ENCODE measurements at places on chromosomes 6 and 20. TPM values are rescaled to one million over a fixed set of nuclear protein-coding genes. Genes with fewer than 3 reads are reported as not detected.

GRCh38 chr20:46959821-46960220 is 65.2 kb downstream of the EYA2 start:
- no peaks in the 10 kb centered on the region for H3K27me3 ChIP-seq
- H3K27ac ChIP-seq = no peak overlapping the region
- H3K4me1 ChIP-seq = no peaks in the 10 kb centered on the region
- no peak for DNase-seq

GRCh38 chr6:34484899-34485298 is 19.0 kb downstream of the PACSIN1 start:
- H3K4me1 ChIP-seq = no peaks in the 10 kb centered on the region
- peak; percentile 28 for DNase-seq
- no peaks in the 10 kb centered on the region for H3K27me3 ChIP-seq
- H3K36me3 ChIP-seq = no peaks in the 10 kb centered on the region
- no peak overlapping the region for H3K27ac ChIP-seq

DNA sequence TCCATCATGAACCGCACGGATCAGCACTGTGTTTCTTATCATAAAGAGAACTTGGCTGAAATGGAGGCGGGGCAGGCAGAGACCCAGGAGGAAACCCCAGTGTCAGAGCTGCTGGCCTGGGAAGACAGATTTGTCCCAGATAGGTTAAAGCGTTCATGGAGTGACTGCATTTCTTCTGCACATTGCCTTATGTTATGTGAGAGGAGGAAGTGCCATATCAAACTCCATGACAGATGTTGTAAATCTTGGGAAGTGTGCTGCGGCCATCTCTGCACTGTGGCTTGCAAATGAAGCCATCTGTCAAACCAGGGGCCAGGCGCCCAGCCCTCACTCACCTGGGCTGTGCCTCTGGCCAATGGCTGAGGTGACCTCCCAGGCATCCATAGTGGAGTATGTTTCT is 163.0 kb downstream of the SLC24A3 start:
- no peak for DNase-seq
- H3K4me1 ChIP-seq = no peaks in the 10 kb centered on the region
- no peaks in the 10 kb centered on the region for H3K27me3 ChIP-seq
- H3K4me3 ChIP-seq = no peak overlapping the region
- no peak overlapping the region for H3K27ac ChIP-seq

Gene NQO2
- total RNA-seq = 20.6 TPM
